ENCODE measurements at places on chromosomes 2 and 18.

GRCh38 chr2:193774166-193774565 lies 1579.4 kb upstream of the TMEFF2 start:
- DNase-seq = no peak

DNA sequence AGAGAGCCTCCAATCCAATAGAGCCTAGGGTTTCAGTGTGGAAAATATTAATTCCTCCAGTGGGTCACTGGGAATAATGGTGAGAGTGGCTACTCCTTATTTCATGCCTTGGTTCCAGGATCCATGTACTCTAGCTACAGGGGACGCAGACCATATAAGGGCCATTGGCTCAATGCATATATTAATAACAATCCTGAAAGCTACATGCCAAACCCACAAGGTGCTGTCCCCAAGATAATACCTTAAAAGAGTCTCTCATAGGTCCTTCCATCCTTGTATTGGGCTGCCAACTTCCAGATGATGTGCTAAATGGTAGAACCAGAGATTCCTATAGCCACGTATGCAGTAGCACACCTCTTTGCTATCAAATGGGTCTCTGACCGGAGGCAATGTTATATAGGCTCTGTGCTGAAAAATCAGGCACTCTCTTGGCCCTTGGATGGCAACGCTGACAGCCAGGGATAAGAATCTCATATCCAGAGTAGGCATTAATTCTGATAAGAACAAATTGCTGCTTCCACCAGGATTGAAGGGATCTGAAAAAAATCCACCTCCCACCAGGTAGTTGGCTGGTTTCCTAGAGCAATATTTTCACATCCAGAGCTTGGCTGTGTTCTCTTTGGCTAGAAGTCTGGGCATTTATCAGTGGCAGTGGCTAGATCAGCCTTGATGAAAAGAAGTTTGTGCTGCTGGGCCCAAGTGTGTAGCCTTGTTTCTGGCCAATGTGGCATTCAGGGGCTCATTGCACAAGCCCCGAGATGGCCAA lies 218.1 kb upstream of the MGAT5 start:
- no peak for DNase-seq

- no peak for DNase-seq
Measured at GRCh38 chr2:145845207-145845894, 1325.4 kb upstream of the ZEB2 start.

DNA sequence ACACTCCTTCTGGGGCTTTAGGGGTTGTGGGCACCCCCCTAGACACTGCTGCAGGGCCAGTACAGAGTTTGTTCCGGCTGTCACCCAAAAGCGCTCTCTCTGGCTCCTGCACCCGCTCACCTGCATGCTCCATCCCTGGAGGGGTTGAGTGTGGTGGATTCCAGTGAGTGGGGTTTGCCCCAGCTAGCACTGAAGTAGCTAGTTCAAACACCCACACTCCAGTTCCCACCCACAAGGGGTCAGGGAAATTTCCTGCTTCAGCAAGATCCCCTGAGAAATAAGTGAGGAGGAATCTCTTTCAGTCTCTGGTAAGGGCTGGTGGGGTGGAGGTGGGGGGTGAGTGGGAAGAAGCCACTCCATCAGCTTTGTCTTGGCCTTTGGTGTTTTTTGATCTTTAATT lies 73.6 kb downstream of the TMEM17 start:
- DNase-seq = no peak

DNA sequence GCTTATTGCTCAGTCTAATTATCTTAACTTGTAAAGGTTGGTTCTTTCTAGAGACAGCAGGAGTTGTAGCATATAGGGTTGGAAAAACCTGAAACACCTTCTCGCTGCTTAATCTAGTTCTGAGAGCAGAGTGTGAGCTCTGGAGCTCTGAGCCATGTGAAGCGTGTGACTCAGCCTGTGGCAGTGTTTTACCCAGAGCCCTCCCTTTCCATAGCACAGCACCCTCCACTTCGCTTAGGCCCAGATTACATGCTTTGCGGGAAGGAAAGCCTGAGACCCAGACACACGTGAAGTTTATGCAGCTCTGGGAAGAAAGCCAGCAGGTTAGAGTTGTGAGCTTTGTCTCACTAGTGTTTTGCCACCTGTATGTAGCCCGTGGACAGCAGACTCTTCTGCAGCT lies 74.5 kb downstream of the INPP4A start:
- no peak for DNase-seq

DNA sequence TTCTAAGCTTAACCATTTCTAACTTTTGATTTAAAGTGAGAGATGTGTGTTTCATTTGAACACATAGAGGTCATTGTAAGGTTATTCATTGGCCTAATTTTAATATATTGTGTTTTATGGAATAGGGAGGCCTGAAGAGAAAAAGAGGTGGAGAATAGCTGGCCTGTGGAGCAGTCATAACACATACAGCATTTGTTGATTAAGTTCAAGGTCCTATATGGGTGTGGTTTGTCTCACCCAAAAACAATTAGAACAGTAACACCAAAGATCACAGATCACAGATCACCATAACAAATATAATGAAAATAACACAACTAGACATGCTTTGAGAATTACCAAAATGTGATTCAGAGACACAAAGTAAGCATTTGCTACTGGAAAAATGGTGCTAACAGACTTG lies 252.4 kb upstream of the SPOPL start:
- no peak for DNase-seq

- DNase-seq = no peak
Measured at GRCh38 chr2:71554706-71555056, 101.3 kb downstream of the DYSF start.

- no peak for DNase-seq
Measured at GRCh38 chr18:36688020-36688965, 140.5 kb downstream of the TPGS2 start.

GRCh38 chr2:183605440-183605839 lies 481.2 kb downstream of the NUP35 start:
- no peak for DNase-seq

DNA sequence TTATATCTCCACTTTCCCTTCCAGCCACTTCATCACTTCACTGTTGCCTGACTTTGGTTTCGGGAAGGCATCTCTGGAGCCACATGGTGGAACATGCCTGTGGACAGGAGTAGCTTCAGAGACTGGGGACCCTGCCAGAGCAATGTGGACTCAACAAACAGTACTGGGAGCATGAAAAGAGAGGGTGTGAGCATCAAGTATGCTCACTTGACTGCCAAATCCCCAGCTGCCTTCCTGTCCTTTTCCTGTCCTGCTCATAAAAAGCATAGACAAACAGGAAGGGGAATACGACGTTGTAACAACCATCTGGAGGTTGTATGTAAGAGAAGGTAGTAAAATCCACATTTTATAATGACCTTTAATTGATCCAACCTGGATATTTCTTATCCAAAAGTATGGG lies 61.3 kb upstream of the CSRNP3 start:
- DNase-seq = no peak

DNA sequence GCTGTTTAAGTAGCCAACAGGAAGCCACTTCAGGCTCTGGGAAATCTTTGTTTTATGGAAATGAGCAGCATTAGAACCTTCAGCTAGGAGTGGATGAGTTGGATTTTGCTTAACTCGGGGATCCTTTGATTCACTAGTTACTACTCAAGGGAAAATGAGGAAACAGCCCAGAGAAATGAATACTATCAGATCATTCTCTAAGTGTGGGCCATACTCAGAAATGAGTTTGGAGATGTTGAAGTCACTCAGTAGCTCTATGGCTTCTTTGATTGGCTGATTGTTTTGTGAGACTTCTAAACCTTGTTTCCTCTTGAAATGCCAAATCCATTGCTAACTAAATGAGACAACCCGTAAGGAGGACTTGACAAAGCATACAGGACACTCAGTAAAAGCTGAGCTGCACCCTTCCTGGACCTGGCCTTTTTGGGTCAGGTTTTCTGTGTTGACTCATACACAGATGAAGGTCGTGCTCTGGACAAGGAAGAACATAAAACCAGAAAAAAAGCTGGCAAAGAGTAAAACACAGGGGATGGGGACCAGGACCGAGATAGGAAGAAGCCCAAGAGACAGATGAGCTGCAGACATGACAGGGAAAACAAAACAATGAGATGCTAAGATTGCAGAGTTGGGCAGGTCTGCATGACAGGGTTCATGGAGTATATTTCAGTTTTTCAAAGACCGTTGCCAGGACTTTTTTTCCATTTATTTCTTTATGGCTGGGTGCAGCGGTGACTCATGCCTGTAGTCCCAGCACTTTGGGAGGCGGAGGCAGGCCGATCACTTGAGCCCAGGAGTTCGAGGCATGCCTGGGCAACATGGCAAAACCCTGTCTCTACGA lies 41.6 kb downstream of the INO80C start:
- no peak for DNase-seq

DNA sequence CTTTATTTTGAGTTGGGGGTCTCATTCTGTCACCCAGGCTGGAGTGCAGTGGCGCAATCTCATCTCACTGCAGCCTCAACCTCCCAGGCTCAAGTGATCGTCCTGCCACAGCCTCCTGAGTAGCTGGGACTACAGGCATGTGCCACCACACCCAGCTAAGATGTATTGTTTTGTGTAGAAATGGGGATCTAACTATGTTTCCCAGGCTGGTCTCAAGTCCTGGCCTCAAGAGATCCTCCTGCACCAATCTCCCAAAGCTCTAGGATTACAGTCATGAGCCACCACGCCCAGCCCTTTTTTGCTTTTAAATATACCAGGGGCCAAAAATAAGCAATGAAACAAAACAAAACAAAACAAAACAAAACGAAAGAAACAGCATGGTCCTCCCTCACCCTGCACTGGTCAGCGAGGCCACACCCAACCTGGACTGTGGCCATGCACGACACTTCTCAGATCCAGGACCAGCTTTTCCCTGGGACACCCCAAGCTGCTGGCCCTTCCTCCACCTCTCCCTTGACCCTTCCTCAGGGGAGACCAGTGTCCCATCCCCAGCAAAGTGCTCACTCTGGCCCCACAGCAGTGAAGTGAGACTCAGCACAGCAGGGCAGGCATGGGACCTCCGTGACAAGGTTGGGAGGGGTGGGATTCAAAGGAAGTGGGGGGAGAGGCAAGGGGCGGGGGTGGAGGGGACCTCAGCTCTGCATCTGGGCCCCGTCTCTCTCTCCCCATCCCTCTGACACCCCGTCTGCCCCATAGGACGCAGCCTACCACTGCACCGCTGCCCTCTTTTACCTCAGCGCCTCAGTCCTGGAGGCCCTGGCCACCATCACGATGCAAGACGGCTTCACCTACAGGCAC lies 23.5 kb downstream of the MAL start:
- DNase-seq = no peak

DNA sequence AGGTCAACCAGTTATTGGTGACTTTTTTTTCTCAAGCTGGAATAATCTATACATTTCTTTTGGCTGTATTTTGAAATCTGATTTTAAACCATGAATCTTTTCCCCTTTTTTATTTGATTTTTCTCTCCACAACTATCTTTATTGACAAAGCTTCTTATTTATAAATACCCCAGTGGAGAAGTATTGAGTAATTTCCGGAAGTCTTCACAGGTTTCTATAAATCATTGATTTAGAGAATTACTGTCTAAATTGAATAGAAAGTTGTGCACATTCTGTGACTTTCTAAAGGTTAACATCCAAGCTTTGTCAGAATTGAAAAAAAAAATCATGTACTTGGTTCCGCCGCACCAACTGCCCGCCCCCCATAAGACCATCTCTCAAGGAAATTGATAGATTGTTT lies 39.8 kb downstream of the XRCC5 start:
- DNase-seq = no peak

- no peak for DNase-seq
Measured at GRCh38 chr2:173064151-173064805, 11.4 kb upstream of the MAP3K20 start.

DNA sequence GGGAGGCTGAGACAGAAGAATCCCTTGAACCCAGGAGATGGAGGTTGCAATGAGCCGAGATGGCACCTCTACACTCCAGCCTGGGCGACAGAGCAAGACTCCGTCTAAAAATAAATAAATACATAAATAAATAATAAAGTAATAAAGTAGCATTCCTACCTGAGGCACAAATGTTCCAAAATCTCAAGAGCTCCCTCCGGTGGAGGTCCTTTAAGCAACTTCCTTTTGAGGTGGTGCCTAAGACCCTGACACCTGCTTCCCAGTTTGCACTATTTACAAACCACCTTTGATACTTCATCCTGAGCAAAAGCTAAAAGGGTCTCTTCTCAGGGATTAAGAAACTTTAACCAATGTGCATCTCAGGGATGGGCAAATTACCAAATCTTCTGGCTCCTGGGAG lies 505.1 kb downstream of the CNTNAP5 start:
- no peak for DNase-seq

GRCh38 chr2:51247252-51247805 lies 215.4 kb upstream of the NRXN1 start:
- DNase-seq = no peak

DNA sequence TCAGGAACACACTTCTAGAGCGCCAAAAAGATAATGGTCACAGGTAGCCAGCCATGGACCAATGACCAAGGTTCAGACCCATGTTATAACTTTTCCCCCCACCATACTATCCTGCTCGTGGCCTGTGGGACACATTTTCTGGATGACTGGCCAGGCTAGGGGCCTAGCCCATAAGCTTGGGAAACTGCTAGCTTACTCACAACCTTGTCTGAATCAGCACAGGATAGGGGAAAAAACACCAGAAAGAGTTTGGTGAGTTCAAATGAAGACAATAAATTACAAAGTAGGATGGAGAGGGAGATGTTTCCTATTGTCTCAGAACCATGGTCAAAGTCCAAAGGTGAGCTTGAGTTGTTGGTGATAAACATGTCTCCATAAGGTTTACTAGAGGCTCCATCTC lies 156.3 kb upstream of the CCDC68 start:
- no peak for DNase-seq
